ENCODE measurements at places on chromosomes 12 and 14.

DNA sequence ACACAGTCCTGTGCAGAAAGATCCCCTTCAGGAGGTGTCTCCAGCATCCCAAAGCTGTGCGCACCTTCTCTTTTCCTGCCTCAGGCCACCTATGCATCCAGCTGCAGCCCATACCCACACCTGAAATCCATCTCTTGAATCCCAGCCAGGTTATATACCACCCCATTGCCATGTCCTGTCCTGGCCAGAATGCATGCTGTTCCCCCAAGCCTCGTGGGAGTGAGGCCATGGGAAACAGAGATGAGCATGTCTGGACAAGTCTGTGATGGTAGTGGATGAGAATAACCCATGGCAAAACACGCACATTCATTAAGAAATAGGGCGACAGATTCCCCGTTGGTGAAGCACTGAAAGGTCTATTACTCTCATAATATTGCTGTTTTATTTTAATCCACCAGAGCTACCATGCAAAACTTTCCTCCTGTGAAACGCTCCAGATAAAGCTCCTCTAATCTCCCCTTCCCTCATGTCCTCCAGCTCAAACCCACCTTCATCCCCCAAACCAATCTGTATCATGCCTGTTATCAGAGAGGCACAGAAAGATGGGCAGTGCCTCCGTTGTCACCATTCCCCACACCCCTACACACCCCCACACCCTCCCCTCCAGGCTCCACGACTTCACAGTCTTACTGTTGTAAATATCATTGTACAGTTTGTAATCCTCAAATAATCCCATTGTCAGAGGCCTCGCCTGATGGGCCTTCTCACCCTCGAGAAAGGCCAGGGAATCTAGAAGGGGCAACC, 97.5 kb upstream of the FKBP4 start:
- no peak for DNase-seq

- no peak for DNase-seq
These were observed 1.6 kb downstream of the AGAP2 start for GRCh38 chr12:57736741-57737466.

DNA sequence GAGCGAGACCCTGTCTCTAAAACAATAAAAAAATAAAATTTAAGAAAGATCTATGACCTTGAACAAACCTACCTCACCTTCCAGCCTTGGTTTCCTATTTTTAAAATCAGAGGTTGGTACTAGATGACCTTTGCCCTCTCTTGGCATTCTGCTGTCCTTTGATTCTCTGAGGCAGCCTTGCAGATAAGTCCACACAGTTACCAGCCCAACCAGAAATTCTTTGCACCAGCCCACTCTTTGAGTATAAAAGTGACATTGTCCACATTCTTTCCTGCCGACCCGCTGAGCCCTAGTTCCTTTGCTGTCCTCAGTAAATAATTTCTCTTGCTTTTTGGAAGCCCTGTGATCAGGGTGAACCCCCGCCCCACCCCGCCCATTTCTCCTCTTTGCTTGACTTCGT, 150.4 kb downstream of the PHETA1 start:
- DNase-seq: no peak

GRCh38 chr14:24481622-24482324, 26.3 kb downstream of the CMA1 start:
- peak; percentile 59 for DNase-seq

- DNase-seq: no peak
These were observed 383.6 kb downstream of the BCAT1 start for GRCh38 chr12:24565300-24565699.

DNA sequence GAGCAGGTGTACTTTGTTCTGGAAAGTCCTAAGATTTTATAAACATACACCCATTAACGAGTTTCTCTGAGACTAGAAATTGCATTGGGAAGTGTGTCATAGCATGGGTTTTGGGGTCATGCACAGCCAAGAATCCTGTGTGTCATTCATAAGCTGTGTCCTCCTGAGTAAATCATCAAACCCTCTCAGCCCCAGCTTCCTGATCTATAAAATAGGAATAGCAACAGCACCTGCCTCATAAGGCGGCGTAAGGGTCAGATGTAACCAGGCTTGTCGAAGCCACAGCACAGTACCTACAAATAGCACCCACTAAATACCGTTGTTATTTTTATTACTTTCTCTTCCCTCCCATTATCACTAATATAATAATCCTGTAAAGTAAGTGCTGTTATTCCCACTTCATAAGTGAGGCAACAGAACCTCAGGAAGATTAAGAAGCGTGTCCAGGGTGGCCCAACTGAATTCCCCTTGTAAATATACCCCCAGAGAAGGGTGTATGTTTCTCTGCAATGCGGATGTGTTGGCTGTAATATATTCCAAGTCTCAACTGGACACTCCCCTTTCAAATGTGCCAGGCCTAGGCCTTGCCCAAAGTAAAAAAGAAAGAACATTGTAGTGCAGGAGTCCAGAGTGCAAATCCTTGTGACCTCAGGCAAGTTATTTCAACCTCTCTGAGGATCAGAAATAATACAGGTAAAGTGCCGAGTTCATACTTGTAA, 188.3 kb upstream of the BCL2L14 start:
- DNase-seq: no peak

DNA sequence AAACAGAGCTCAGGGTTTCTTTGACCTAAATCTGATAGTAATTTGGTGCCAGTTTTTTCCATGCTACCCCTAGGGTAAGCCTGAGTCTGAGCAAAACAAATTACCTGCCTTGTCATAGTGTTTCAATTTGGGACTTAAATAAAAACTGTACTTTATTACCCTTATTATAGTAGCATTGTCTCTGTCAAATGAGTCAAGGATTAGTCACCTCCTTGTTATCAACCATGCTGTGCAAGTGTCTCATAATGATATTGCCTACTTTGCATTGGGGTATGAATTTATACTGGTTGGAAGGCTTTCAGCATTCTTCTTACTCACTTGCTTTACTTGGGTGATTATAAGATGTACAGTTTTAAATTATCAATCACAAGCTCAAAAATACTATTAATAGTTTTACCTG, 380.0 kb downstream of the LRFN5 start:
- DNase-seq: no peak

DNA sequence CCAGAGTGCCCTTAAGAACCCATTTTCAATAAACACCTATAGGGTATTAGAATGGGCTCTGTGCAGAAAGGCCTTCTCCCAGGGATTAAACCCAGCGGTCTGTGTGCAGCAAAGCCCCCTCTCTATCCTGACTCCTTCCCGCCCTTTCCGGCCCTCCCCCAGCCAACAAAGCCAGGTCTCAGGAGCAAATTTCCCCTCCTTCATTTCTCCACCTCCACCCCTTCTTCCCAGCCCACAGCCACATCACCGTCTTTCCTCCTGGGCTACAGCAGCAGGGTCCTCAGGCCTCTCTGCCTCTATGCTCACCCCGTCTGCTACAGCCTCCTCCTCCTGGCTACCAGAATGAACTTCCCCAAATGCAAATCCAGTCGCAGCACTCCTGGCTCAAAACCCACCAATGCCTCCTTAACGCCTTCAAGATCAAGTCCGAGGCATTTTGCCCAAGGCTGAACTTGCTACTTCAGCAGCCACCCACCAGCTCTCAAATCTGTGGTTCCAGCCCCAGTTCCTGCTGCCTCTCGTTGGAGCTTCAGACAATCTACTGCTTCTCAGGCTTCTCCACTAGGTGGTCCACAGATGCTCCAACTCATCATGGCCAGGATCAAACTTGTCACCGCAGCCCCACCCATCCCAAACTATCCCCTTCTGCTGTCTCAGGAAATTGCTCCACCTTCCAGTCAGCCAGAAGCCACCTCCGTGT, 134.8 kb downstream of the BCL11B start:
- no peak for DNase-seq

DNA sequence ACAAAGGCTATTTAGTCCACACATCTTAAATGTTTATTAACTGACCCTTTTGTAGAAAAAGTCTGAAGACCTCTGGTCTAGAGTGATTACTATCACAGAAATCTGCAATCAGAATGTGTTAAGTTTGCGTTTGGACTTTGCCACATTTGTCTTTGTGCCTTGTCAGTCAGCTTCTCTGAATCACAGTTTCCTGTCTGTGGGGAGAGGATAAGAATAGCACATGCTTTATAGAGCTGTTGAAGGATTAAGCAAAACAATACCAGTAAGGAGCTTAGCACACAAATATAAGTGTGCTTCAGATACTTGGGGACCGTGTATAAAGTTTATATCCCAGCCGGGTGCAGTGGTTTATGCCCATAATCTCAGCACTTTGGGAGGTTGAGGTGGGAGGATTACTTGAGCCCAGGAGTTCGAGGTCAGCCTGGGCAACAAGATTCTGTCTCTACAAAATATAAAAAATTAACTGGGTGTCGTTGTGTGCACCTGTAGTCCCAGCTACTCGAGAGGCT, 63.0 kb upstream of the BTG1 start:
- no peak for DNase-seq

- DNase-seq: no peak
These were observed 429.1 kb downstream of the RAD51B start for GRCh38 chr14:68248481-68249255.

GRCh38 chr12:72540811-72541210, 268.6 kb downstream of the TRHDE start:
- DNase-seq: no peak

DNA sequence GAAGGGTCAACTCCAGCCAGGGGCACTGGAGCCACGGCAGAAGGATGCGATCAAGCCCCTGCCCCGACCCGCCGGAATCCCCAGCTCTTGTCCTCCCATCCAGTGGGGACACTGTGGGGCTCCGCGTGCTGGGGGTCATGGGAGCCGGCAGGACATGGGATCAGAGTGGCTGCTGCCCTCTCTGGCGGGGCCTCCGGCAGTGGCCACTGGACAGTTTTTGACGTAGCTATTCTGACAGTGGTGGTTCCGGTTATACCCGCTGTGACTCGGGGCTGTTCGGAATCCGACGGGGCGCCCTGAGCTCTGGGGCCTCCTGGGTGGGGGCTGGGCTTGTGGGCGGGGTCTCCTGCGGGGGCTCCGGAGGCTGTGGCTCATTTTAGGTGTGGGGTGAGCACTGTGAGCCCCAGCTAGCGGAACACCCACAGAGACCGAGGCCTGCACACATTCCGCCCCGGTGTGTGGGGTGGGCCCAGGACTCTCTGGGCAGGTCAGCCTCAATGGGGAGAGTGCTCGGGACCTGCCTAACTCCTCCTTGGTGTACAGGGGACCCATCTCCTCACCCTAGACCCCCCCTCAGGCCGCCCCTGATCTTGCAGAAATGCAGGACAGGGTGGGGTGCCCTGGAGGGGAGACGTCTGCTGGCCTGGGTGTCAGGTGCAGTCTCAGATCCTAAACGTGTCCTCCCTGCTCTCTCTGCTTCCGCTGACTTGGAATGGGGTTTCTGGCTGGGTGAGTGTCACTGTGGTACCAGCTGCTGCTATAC, 374.2 kb downstream of the TMEM121 start:
- no peak for DNase-seq

DNA sequence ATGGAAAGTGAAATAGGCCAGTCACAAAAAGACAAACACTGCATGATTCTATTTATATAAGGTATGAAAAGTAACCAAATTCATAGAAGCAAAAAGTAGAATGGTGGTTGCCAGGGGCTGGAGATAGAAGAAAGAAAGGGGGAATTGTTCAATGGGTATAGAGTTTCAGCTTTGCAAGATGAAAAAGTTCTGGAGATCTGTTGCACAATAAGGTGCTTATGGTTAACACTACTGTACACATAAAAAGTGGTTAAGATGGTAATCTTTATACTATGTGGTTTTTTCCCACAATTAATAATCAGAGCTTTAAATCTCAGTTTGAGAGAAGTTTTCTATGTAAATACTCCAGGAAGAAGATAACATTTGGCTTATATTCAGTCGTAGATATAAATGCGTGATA, 73.4 kb downstream of the SLC38A4 start:
- DNase-seq: no peak

DNA sequence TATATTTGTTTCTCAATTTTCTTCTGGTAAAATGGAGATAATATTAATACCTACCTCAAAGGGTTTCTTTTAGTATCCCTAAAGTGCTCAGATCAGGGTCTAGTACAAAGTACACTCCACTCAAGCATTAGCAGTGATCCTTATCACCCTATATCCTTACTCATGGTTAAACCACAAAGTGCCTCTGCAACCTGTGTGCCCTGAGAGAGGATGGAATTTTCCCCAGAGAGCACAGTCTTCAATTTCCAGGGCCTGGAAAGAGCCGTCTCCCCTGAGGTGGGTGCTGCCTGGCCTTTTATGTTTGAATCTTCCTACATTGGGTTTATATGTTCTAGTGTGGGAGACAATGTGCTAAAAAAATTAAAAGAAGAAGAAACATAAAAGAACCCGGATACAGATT, 183.1 kb upstream of the FBXO33 start:
- DNase-seq: no peak

DNA sequence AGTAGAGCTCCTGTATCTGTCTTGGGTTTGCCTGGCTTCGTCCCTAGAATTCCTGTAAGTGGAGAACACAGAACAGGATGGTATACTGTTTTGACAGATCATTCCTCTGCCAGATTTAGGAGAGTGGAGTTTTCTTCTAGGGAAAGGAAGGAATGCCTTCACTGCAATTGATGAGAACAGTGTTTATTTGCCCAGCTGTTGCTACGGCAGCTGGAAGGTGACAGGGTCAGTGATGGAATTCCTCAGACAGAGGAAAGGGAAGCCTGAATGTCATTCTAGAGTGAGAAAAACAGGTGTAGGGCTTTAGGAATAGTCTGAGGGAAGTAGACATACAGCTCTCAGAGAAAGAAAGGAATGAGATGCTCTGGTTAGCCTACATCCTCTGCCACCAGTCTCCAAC, 11.7 kb downstream of the CSRNP2 start:
- DNase-seq: no peak

DNA sequence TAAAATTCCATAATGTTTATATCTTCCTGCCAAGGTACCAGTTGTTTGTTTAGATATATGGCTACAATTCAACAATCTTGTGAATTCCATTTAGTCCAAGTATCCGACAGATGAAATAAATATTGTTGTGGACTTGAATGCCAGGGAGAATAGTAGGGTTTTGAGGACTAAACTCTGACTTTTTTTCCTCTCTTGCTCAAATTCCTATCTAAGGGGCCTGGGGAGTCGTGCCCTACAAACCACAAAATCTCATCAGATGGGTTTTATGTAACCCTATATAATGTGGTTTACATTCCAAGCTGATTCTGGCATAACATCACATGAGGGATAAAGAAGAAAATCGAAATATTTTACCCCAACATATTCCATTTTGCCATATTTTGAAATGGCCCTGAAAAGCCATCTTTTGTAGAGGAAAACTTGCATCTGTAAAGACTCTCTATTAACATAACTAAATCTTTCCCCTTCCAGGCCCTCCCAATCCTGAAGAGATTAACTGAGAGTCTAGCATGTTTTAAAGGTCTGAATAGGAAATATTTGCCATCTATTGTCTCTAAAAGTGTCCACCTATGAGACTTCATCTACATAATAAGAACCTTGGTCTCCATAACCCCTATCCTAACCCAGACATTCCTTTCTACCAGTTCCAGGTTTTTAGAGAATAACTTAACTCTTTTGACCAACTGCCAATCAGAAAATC, 184.7 kb upstream of the KITLG start:
- no peak for DNase-seq

DNA sequence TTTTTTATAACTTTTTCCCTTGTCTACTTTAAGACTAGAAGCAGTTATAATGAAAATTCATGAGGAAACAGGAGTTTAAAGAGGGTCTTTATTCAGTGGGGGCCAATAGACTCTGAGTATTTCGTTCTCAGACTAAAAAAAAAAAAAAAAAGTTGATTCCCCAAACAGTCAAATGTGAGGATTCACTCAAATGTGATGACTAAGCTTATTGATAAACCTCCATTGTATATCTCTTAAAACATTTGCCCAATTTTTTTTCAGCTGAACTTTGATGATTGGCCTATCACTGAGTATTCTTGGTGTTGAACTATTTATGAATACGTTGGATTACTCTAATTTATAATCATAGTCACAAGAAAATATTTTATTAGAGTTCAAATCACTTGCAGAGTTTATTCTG, 265.3 kb downstream of the ERC1 start:
- no peak for DNase-seq

- no peak for DNase-seq
These were observed 27.5 kb downstream of the TCHP start for GRCh38 chr12:109927622-109928021.
